ENCODE measurements at places on chromosomes 2 and 18.

DNA sequence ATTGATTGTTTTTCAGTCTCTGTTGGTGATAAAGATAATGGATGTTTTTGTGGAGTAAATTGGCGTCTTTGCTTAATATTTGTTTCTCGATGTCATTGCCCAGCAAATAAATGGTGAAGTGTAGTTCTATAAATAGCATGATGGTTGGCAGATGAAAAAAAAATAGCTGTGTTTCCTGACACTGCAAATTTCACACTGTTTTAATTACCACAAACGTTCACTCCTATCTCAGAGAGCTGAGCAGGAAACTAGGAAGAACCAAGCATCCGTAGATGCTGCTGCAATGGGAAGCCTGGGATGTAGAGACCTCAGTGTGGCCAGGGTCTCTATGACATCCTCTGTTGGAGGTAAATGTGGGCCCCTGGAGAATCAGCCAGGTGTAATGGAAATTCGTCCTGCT, 183.2 kb downstream of the CYRIA start:
- DNase-seq = no peak

DNA sequence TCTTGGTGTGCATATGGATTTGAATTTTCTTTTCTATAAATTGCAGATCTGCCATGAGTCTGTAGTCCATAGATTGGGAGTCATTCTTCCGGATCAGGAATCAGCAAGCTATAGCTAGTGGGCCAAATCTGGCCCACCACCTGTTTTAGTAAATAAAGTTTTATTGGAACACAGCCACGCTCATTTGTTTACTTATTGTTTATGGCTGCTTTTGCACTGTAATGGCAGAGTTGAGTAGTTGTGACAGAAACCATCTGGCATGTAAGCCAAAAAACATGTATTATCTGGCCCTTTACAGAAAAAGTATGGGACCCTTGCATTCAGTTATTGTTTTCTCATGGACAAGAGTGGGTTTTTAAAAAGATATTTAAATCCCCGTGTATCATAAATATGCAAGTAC, 191.2 kb downstream of the LRRTM1 start:
- no peak for DNase-seq

GRCh38 chr2:72524071-72524470, 301.8 kb downstream of the EXOC6B start:
- DNase-seq = no peak

DNA sequence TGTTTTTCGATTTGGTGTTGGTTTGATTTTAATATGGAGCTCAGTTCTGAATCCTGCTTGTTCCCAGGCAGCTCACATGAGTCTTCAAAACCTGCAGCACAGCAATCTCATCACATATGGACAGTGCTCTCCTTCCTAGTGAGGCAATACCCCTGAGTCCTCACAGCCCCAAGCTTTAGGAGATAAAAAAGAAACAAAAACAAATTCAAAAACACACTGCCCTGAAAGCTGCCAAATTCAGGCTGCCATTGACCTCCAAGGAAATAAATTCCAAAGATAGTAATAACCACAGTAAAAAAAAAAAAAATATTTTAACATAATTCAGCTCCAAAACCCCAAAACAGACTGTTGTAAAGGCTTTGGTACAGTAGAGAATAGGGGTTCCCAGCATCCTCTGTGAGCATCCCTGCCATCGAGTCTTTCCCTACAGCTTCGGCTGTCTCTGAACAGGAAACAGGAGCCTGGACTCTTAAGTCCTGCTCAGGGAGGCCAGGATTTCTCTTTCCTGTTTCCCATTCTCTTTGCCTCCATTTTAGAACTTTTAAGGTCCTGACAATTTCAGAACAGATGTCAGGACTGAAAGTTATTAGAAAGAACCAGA, 14.7 kb upstream of the SP3 start:
- DNase-seq = peak; percentile 32

DNA sequence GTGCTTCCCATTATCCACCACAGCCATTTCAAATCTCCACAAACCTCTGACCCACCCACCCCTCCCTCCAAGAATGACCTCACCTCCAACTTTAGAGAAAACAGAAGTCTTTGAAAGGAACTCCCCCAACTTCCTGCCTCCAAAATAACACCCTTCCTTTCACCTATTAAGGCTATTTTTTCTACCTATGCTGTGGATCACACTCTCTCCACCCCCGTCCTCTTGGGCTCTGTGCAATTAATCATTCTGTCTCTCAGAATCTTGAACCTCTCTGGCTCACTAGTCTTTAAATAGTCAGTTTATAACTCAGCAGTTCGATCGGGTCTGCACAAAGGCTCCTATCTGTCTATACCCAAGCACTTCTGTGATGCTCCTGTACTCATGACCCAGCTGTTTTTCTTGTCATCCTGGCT, 37.3 kb upstream of the XPO1 start:
- no peak for DNase-seq

DNA sequence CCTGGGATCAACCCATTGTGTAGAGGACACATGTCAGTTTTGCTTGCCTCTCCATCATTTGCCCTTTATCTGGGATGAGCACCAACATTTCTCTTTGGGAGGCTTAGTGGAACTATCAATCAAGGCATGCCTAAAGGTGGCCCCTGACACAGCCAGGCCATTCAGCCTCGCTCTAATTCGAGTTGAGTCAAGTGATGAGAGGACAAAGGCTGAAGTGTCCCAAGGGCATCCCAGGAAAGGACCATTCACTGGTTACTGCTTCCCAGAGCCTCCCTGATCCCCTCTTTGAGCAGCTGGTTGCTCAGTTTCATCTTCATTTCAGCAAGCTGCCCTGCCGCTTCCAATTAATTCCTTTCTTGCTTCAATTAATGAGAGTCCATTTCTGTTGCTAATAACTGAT, 63.5 kb downstream of the DNER start:
- DNase-seq = no peak

GRCh38 chr2:110979471-110980338, 141.0 kb upstream of the BCL2L11 start:
- DNase-seq = no peak

- DNase-seq = no peak
These were observed 693.3 kb downstream of the MBD2 start for GRCh38 chr18:53531187-53531586.

GRCh38 chr2:224449212-224450147, 47.6 kb upstream of the FAM124B start:
- no peak for DNase-seq

GRCh38 chr2:168500516-168500915, 44.4 kb downstream of the CERS6 start:
- no peak for DNase-seq

DNA sequence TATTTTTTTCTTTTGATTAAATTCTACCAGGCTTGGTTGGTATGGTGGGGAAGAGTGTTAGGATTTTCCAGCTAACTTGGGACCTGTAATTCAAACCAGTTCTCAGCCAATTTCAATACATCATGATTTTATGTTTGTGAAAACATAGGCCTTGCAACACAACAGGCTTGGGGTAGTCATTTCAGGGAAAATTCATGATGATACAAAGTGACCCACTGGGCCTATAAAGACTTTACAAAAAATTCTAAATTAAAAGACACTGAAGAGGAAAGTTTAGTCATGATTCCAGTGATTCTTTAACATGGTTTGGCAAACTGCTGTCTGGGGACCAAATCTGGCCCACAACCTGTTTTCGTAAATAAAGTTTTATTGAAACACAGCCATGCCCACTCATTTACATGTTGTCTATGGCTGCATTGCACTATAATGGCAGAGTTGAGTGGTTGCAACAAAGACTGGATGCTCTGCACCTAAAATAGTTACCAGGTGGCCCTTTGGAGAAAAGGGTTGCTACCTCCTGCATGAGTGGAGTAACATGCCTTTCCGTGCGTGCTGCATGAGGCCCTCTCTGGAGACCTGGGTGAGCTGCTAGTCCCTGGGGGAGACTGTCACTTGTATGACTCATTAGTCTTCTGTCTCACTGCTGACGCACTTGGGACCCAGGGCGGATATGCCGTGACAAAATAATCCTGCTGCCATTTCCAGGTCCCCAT, 73.6 kb downstream of the NPAS2 start:
- DNase-seq = no peak

DNA sequence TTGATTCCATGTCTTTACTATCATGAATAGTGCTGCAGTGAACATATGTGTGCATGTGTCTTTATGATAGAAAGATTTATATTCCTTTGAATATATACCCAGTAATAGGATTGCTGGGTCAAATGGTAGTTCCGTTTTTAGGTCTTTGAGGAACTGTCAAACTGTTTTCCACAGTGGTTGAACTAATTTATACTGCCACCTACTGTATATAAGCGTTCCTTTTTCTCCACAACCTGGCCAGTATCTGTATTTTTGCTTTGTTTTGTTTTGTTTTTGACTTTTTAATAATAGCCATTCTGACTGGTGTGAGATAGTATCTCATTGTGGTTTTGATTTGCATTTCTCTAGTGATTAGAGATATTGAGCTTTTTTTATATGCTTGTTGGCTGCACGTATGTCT, 641.6 kb downstream of the SUCLG1 start:
- no peak for DNase-seq

DNA sequence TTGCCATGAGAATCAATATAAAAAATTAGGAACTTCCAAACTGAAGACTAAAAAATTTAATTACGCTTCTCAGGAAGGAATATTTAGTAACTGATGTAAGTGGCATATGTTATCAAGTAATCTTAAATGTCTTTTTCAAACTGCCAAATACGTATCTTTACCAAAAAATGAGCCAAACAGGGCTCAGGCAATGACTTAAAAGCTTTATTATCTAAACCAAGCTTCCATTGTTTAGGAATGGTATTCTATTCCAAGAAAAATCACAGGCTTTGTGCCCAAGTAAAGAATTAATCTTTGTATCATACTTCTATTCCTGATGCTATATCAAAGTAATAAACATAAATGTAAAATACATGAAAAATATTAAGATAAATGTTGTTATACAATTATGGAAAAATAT, 71.7 kb upstream of the GRB14 start:
- no peak for DNase-seq

DNA sequence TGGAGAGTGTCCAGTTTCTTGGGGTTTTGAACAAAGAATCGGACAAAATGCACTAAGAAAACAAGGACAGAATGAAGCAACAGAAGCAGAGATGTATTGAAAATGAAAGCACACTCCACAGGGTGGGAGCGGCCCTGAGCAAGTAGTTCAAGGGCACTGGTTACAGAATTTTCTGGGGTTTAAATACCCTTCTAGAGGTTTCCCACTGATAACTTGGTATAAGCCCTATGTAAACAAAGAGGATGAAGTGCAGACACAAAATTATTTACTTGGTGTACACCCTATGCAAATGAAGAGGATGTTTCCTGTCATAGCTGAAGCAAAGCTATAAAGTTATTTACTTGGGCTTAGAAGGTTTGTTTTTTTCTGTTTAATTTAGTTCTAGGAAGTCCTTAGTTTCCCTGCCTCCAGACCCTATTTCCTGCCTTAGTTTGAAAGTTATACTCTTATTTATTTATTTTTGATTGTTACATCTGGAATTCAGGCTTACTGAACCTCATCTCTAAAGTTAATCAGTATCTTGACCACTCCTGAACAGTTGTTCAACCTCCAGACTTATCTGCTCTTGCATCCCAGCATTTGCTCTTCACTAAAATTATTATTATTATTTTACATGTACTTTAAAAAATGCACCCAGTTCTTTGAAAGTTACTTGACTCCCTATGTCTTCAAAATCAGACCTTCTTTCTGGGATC, 193.5 kb downstream of the SPP2 start:
- DNase-seq = no peak

DNA sequence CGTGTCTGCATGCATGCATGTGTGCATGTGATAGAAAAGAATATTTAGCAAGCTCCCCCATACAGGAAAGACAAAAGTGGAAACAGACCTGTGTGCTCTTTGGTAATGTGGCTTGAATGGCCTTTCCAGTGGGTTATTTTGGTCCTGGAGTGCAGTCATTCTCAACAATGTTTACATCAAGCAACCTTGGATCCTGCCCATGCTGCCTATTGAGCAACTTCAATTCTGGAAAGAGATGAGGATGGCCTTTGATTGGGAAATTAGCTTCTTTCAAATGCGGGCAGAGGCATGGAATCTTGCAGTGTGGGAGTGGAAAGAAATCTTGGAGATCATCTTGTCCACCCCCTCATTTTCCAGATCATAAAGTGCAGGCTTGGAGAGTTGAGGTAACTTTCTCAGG, 87.2 kb upstream of the SMAD2 start:
- DNase-seq = no peak

DNA sequence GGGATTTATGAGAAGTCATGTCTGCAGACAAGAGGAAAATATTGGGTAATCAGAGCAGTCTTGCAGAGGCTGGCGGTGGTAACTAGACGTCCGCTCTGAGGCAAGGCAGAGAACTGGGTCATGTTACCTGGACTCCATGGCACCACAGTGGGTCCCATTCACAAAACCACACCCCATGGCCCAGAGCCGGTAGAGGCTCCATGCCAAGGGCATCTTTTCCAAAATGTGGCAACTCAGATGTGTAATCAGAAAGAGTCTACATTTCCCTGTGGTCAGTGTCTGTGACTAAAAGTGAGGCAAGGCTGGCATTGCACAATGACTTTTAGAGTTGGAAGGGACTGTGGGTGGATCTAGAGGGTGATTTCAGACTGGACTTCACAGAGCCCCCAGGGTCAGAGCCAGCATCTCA, 113.1 kb downstream of the MREG start:
- DNase-seq = peak; percentile 46

- no peak for DNase-seq
These were observed 106.6 kb downstream of the MAPK4 start for GRCh38 chr18:50666536-50666935.

GRCh38 chr2:154187948-154188347, 316.2 kb downstream of the GALNT13 start:
- DNase-seq = no peak

DNA sequence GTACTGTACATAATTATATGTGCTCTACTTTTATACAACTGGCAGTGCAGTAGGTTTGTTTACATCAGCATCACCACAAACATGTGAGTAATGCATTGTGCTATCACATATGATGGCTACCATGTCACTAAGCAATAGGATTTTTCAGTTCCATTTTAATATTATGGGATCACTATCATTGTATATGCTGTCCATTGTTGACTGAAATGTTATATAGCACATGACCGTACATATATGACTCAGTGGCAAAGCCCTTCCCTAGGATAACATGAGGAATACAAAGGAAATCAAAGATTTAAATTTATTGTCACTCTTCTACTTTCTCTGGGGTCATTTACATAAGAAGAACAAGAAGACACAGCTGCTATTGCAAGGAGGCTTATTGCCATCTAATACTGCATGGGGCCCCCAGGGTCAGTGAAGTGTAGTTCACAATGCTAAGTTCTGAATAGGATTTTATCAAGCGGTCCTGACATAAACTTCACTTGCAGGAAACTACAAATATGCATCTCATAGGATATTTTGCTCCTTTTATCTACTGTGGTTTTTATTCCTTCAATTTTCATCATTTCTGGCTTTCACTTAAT, 21.8 kb downstream of the PDE1A start:
- no peak for DNase-seq

DNA sequence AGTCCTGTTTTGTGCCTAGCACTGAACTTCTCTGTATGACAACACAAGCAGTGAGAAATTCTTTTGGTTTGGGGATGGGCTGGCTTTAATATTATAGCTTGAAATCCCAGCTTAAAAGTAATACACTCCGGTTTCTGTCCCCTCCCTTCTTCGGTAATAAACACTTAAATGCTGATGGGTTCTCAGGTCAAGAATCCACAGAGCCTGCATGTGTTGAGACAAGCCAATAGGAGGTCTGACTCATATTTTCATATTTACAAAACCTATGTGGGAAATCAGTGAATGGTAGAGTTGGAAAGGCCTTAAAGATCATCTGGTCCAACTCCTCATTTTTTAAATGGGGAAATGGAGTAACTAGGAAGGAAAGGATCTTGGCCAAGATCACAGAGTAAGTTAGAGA, 47.5 kb downstream of the VSNL1 start:
- DNase-seq = no peak

Data from tibial nerve (tissue), 4 donors.